ENCODE measurements at places on chromosomes 1 and 21. TPM values are rescaled to one million over a fixed set of nuclear protein-coding genes. Genes with fewer than 3 reads are reported as not detected.

The GFI1 gene
- under 0.01 TPM for total RNA-seq

The AMPD1 gene
- not detected for total RNA-seq

The LCE1C gene
- not detected for total RNA-seq

The TRIM46 gene
- total RNA-seq: 1.5 TPM

The S100A9 gene
- total RNA-seq: not detected

The GPX7 gene
- total RNA-seq: 30.4 TPM

The GBP7 gene
- total RNA-seq: not detected
